ENCODE measurements at places on chromosomes 6 and 20.

GRCh38 chr6:75484535-75484934, 9.1 kb downstream of the FILIP1 start:
- no peak for DNase-seq

DNA sequence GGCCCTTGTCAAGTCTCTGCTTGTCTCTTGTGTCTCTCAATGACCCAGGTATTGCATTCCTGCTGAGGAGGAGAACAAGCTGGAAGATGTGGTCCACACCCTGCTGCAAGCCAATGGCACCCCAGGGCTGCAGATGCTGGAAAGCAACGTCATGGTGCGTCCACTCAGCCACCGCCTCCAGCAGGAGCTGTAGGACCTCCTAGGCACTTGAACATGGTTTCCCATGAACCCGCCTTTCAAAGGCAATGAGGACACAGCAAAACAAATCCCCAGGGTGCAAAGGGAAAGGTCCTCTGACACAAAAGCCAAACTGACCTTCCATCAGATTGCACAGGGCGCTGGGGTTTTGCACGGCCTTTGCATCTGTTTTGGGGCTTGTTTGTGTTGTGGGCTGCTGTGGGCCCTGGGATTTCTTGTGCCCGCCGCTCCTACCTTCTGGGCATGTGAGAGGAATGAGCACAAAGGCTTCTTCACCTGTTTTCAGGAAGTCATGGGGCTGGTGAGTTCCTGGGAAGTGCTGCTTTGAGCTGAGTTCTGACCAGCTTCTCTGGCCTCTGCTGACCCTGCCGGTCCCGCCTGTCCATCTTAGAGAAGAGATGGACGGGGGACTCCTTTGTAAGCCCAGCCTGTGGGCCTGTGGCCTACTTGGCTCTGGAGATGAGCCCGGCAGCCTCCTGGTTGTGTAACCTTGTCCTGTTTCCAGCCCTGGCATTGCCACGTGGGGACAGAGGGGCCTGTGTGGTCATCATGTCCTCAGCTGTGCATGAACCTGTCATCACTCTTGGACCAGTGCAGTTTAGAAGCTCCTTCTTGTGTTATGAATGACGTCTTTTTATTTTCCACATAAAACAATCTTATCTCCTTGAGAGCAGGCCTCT, 151.3 kb downstream of the DTNBP1 start:
- DNase-seq: no peak

- DNase-seq: peak; percentile 47
Observed at GRCh38 chr6:399785-400534, 8.4 kb downstream of the IRF4 start.

GRCh38 chr6:22328474-22328873, 31.6 kb upstream of the PRL start:
- DNase-seq: no peak

DNA sequence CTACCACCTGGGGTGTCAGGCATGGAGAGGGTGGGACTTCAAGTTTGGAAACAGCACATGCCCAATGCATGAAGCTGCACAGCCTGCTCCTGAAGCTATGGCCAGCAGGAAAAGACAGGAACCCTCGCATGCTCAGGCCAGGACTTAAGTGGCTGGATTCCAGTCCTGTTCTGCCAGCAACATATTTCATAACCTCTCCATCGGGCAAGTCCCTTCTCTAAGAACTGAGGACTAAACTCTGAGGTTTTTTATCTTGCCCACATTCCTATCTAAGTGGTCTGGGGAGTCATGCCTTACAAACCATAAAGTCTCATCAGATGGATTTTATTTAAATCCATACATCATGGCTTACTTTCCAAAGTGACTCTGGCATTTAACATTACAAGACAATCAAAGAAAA, 27.5 kb upstream of the AGPAT4 start:
- no peak for DNase-seq

- DNase-seq: no peak
Observed at GRCh38 chr6:139569566-139569965, 195.1 kb upstream of the CITED2 start.

GRCh38 chr20:21238818-21239536, 64.2 kb upstream of the XRN2 start:
- no peak for DNase-seq

- no peak for DNase-seq
Observed at GRCh38 chr20:57840504-57841296, 130.9 kb upstream of the PMEPA1 start.

GRCh38 chr6:91447530-91448254, 860.8 kb upstream of the MAP3K7 start:
- no peak for DNase-seq

GRCh38 chr20:16170406-16170971, 402.8 kb downstream of the KIF16B start:
- DNase-seq: no peak

DNA sequence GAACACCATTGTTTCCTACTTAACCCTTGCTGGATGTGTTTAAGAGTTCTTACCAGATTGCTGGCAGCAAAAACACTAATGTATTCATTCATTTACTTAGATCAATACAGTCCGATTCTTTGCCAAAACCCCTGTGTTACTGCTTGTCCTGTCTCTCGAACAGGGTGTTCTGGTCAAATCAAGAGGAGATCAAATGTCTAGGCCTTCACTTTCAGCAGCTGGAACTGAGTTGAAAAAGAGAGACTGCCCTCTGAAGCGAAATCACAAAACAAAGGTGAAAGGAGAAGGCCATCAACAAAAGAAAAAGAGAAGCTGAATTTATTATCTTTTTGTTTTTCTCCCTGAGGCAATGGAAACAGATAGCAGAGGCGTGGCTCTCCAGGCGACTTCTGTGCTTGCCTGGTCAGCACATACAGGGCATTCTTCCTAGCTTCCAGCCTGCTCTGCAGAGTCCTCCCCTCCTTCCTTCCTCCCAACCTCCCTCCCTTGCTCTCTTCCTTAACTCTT, 44.1 kb upstream of the GCM1 start:
- no peak for DNase-seq

- DNase-seq: no peak
Observed at GRCh38 chr6:29982097-29982496, 39.8 kb downstream of the HLA-A start.

GRCh38 chr6:68689910-68690309, 54.8 kb downstream of the ADGRB3 start:
- DNase-seq: no peak

- DNase-seq: no peak
Observed at GRCh38 chr20:48617481-48617880, 210.3 kb downstream of the PREX1 start.

GRCh38 chr6:25961619-25962148, 918 bp upstream of the TRIM38 start:
- no peak for DNase-seq

- DNase-seq: no peak
Observed at GRCh38 chr6:139448051-139448649, 73.7 kb upstream of the CITED2 start.

- no peak for DNase-seq
Observed at GRCh38 chr20:50191544-50192363, 1.1 kb downstream of the CEBPB start.

- no peak for DNase-seq
Observed at GRCh38 chr6:167303675-167304625, 12.8 kb downstream of the UNC93A start.

GRCh38 chr6:153150371-153150751, 19.3 kb upstream of the RGS17 start:
- no peak for DNase-seq

GRCh38 chr6:122730775-122731386, 48.6 kb upstream of the FABP7 start:
- no peak for DNase-seq

- DNase-seq: no peak
Observed at GRCh38 chr20:50456452-50457324, 53.5 kb upstream of the PTPN1 start.

GRCh38 chr20:58843128-58843556, 7.6 kb downstream of the GNAS-AS1 start:
- DNase-seq: no peak

GRCh38 chr20:49427751-49428518, 54.5 kb downstream of the KCNB1 start:
- no peak for DNase-seq

DNA sequence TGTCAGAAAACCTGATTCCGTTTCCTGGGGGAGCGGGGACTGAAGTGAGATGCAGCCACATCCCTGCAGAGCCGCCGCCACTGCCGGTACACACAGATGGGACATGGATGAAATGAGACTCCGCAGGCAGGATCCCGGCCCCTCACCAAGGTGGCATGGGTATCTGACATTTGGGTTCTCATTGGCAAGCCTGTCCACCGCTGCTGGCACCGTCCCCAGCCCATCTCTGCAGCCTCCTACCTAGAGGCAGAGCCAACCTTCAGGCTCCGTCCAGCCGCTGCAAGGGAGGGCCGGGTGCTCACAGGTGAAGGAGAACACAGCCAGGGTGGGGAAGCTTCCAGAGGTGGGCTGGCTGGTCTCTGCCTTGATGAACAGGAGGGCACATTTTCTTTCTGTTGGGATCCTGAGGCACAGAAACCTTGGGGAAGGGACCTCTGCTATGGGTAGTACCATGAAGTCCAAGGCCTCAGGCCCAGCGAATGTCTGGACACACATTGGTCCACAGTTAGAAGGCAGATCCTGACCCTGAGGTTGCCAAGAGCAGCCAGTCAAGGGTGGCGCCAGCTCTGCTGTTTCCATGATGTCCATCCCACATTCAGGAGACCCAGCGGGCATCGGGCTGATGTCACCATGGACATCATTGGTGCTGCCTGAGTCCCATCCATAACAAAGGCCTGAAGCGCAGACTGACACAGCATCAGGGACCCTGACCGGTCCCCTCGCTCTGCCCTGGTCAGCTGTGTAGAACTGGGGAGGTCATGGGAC, 177.4 kb downstream of the TAF4 start:
- no peak for DNase-seq

- DNase-seq: no peak
Observed at GRCh38 chr6:50539447-50539846, 173.9 kb upstream of the TFAP2D start.

Measured in stimulated activated CD4-positive, alpha-beta T cell treated with anti-CD3 and anti-CD28 coated beads, Interleukin-4, amount 100 ng/mL, for 4 hours (primary cell).